B cell (primary cell): ENCODE measurements at places on chromosomes 5 and 9. TPM values are rescaled to one million over a fixed set of nuclear protein-coding genes. Genes with fewer than 3 reads are reported as not detected.
A peak's percentile ranks its signal among the peaks of the same experiment; 100 is the strongest.

Gene PGM5
- polyA plus RNA-seq, result not detected in 2 replicates

Gene ISL1
- not detected in 2 replicates for polyA plus RNA-seq

Gene IL4
- polyA plus RNA-seq, result not detected in 2 replicates

Gene NELFB
- 47.1 and 53.7 TPM in 2 replicates for polyA plus RNA-seq

Gene SLC25A2
- 0.12 and 0.29 TPM in 2 replicates for polyA plus RNA-seq

DNA sequence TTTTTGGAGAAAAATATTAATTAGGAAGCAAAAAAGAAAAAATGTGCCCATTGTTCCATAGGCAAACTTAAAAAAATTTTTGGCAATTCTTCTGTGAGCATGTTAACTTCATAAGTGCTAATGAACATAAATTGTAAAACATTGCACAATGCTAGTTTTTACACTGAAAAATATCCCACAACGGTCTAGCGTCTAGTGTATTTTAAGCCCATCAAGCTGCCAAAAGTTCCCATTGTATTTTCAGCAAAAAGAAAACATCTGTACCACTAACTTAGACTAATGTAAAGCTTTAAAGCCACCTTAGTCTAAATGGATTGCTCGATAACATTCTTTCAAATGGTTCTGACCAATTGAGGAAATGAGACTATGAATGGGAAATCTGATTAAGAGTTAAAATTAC lies 2.8 kb downstream of the NR6A1 start:
- no peak overlapping the region for H3K4me3 ChIP-seq
- DNase-seq, result no peak
- no peak overlapping the region for H3K27ac ChIP-seq

DNA sequence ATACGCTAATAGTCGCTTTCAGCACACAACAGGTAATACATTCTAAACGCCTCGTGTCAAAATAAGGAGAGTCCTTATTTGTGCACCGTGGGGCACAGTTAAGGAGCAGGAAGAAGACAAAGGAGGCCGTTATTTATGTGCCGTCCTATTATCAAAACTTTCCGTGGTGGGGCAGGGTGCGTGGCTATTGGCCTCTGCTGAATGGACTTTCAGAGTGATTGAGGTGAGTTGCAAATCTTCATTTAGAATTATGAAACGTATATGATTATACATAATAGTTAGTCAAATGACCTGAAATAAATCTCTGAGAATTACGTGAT lies 833 bp downstream of the C5orf24 start:
- no peaks in the 10 kb centered on the region for H3K27me3 ChIP-seq
- H3K36me3 ChIP-seq, result peaks cover 3% of the 10 kb centered on the region
- peaks cover 21% of the 10 kb centered on the region for H3K4me1 ChIP-seq
- no peak for DNase-seq
- peak overlapping the region; percentile 93 for H3K4me3 ChIP-seq
- peak overlapping the region; percentile 86 for H3K27ac ChIP-seq

DNA sequence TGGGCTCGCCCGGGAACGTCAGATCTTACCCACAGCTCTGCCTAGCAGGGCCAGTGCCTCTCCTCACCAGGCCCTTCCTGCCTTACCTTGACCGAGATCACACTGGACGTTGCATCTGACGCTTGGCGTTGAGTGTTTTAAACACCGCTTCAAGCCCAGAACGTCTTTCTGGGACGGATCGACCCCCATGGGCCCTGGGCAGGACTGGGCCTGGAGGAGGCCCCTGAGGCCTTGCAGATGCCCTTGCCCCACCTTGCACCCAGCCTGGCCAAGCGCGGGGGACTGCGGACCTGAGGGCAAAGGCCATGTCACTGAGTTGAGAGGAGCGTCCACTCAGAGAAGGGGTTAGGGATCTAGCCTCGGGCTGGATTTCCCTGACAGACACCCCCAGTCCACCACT lies 64.3 kb upstream of the FCN2 start:
- H3K27ac ChIP-seq, result no peak overlapping the region
- H3K36me3 ChIP-seq, result no peaks in the 10 kb centered on the region
- no peak overlapping the region for H3K4me3 ChIP-seq
- DNase-seq, result no peak
- H3K4me1 ChIP-seq, result no peaks in the 10 kb centered on the region
